ENCODE measurements at places on chromosomes 13 and 19. TPM values are rescaled to one million over a fixed set of nuclear protein-coding genes. Genes with fewer than 3 reads are reported as not detected.

ZNF442 gene
- 3.4 TPM for total RNA-seq

RAVER1 gene
- 44.6 TPM for total RNA-seq

ZNF844 gene
- 12.2 TPM for total RNA-seq

ZSCAN4 gene
- total RNA-seq, result not detected

GRCh38 chr19:16334411-16334810 is 9.8 kb downstream of the KLF2 start:
- no peak for DNase-seq

THSD1 gene
- 2.9 TPM for total RNA-seq

Data from mucosa of gallbladder (tissue), 1 donor.